GM23248 (cell line): ENCODE measurements at places on chromosomes 5 and 9. TPM values are rescaled to one million over a fixed set of nuclear protein-coding genes. Genes with fewer than 3 reads are reported as not detected.

- DNase-seq = no peak
Observed at GRCh38 chr5:163293836-163294235, 143.6 kb upstream of the CCNG1 start.

DNA sequence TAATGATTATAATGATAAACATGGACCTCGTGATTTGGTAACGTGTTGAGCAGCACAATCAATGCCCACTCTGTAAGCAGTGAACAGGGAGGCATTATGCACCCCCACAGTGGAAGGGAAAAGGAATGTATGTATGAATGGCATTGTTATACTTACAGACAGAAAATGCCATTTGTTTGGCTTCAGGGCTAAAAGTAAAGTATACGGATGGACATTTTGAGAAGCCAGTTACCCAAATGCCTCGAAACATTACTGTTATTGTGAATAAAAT, 260.2 kb upstream of the PPP1R2B start:
- DNase-seq = no peak

DNA sequence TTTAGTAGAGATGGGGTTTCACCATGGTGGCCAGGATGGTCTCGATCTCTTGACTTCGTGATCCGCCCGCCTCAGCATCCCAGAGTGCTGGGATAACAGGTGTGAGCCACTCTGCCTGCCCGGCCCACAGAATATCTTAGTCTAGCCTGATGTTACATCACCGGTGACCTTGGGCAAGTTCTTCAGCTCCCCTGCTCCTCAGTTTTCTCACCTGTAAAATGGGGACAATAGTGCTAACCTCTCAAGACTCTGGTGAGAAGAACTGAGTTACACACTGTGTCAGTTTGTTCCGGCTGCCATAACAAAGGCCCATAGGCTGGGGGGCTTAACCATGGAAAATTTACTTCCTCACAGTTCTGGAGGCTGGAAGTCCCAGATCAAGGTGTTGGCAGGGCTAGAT, 12.5 kb upstream of the HABP4 start:
- DNase-seq = no peak

- no peak for DNase-seq
Observed at GRCh38 chr9:101117161-101117560, 88.6 kb downstream of the PLPPR1 start.

DNA sequence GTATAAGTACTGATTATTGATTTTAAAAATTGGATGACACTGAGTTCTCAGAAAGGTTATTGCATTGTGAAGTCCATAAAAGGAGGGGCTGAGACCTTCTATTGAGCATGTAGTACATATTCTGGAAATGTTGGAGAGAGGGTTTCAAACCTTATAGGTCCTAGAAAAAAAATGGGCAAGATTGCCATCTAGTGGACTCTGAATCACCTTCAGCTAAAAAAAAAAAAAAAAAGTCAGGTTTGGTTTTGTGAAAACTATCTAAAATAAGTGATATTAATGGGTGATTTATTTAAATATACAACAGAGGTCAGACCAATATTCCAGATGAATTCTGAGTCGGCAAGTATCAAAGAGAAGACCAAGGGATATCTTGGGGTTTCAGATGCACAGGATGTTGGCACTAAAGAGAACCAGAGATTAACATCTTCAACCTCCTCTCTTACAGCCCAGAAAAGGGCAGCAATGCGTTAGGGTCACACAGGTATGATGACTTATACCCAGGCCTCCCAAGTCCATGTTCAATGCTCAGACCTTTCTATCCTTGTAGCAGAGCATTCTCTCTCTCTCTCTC, 109.8 kb upstream of the NMUR2 start:
- DNase-seq = peak; percentile 64

DNA sequence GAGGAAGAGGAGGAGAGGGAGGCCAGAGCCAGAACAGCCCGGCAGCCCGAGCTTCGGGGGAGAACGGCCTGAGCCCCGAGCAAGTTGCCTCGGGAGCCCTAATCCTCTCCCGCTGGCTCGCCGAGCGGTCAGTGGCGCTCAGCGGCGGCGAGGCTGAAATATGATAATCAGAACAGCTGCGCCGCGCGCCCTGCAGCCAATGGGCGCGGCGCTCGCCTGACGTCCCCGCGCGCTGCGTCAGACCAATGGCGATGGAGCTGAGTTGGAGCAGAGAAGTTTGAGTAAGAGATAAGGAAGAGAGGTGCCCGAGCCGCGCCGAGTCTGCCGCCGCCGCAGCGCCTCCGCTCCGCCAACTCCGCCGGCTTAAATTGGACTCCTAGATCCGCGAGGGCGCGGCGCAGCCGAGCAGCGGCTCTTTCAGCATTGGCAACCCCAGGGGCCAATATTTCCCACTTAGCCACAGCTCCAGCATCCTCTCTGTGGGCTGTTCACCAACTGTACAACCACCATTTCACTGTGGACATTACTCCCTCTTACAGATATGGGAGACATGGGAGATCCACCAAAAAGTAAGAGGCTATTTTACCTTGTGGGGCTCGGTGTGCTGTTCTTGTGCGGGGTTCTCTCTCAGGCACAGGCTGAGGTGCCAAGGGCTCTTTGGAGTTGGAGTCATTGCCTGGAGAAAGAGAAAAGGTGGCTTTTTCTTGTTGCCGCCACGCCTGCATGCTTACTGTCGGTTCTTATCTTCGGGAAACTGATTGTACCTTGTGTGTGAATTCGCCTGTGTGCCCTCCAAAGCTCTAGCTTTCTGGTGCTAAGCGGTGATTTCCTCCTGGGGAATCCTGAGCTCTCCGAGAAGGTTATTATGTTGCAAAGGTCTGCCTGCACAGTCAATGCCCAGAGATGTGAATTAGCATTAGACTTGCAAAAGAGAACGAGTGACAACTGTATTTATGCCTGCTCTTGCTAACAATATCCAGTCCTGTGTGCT, at the start of gene ISL1:
ISL1 (plus strand) TSS at position 318 of the 991 bp plus-strand sequence; CDS start at position 542, 224 bp downstream.
- DNase-seq = peak; percentile 74

DNA sequence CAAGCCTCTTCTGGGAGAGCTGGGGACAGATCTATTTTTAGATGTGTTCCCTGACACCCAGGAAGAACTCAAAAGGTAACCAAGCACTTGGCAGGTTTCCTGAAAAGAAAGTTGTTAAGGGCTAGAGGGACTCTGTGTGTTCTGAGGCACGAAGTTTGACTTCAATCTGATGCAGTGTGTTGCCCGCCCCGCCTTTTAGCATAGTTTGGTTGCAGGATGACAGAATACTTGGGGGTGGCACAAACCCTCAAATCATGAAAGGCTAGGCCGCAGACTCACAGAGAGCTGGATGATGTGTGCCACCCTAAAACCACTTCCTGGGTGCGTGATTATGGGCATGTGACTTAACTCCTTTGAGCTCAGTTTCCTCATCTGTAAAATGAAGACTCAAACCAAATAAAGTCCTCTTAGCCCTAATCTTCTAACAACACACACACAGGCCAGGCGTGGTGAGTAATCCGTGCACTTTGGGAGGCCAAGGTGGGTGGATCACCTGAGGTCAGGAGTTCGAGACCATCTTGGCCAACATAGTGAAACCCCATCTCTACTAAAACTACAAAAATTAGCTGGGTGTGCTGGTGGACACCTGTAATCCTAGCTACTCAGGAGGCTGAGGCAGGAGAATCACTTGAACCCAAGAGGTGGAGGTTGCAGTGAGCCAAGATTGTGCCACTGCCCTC, 12.8 kb upstream of the NDFIP1 start:
- DNase-seq = peak; percentile 26

DNA sequence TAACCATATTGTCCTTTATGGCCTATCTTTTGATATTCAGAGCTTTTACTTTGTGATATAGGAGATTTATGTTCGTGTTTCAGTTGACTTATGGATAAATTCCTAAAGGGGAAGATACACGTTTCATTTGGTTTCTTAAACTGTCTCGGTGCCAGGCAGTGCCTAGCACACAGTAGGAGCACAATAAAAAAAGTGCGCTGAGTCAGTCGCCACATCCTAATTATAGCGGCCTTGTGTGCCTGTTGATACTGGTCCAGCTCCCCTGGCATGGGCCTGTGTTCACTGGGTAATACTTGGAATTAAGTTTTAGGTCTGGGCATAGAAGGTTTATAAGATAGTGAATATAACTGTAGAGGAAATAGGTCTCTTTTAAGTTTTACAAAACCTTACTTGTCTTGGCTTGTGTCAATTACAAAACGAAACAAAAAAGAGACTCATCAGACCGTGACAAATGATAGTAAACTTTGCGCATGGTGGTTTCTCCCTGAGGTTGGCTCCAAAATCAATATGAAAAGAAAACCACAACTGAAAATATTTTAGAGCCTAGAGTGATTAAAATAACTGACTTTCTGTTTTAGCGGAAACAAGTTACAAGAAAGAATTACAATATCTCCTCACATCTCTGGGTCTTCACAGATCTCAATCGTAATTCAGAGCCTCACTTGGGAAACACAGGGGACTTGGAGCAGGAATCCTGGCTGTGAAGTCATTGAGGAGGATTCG, 84.8 kb downstream of the MVB12B start:
- DNase-seq = peak; percentile 72

GRCh38 chr5:59038798-59039295, 456.0 kb downstream of the RAB3C start:
- peak; percentile 77 for DNase-seq

DNA sequence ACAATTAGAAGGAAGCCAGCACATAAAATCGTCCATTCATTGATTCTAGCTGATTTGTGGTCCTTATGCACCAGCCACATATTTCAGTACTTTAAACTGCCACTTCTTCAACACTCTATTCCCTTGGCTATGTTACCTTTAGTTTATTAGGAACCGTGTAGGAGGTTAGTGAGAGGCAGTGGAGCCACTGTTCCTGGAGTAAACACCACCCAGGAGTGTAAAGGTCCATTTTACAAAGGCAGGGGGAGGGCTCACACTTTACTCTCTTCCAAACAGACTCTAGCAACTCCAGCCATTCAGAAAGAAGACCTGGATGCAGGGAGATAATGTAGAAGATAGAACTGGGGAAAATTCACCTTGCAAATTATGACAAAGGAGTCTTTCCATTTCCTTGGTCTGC, 170.2 kb upstream of the RPS23 start:
- no peak for DNase-seq

GRCh38 chr5:139188558-139189270, 9.5 kb downstream of the SIL1 start:
- no peak for DNase-seq

DNA sequence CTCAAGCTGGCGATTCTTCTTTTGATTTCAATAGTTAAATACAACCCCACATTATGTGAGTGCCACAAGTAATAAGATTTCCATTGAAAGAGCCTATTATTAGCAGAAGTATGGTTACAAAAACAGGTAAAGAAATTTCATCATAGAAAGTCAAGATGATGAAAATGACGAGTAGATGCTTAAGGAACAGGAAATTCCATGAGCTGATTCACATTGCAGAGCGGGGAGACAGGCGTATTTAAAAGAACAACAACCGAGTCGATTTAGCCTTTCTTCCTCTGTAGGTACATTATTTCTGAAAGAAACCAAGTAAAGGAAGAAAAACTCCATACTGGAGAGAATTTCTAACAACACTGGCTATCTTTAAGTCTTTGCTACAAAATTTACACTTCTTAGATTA, 310.4 kb downstream of the SLF1 start:
- peak; percentile 2 for DNase-seq

GRCh38 chr5:110288766-110289511, 437.5 kb downstream of the TMEM232 start:
- peak; percentile 98 for DNase-seq

DNA sequence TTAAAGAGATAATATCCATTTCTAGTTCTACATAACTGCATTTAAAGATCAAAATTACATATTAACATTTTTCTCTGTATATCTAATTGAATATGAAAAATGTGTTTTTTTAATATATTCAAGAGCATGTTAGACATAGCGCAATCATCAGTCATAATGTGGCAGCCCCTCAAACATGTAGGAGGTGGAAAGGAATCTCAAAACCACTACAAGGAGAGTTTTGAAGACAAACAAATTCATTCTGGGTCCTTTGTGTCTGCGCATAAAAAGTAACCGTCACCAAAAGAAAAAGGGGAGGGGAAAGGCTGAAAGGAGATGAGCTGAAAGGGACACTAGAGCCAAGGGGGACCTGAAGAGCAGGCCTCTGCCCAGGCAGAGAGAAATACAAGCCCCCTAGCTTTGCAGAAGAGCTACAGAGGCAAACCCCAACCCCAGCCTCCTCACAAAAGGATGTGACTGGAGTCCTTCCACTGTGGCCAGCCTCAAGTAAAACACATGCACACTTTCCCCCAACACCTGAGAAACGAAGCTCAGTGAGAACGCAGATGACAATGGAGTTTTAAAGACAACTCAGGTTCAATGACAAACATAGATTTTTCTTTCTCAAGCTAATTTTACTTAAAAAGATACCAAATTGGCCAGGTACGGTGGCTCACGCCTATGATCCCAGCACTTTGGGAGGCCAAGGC, 62.0 kb downstream of the MAPKAP1 start:
- DNase-seq = no peak

GRCh38 chr9:99811598-99812383, 9.9 kb upstream of the NR4A3 start:
- DNase-seq = no peak

DNA sequence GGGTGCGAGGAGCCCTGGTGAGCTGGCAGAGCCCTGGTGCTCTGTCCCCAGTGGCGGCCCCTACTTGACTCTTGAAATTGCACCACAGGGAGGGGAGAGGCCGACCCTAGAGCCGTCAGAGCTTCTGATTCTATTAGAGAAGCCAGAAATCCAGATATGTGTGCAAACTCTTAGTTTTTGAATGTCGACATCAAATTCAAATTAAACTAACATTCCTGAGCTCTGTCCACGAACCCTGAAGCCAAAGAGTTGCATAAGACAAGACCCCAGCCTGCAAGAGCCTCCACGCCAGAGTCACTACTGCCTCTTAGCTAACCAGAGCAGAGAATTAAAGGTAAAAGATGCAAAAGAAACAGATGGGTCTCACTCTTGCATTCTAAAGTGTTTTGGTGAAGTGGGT, 29.8 kb upstream of the MSX2 start:
- no peak for DNase-seq

DNA sequence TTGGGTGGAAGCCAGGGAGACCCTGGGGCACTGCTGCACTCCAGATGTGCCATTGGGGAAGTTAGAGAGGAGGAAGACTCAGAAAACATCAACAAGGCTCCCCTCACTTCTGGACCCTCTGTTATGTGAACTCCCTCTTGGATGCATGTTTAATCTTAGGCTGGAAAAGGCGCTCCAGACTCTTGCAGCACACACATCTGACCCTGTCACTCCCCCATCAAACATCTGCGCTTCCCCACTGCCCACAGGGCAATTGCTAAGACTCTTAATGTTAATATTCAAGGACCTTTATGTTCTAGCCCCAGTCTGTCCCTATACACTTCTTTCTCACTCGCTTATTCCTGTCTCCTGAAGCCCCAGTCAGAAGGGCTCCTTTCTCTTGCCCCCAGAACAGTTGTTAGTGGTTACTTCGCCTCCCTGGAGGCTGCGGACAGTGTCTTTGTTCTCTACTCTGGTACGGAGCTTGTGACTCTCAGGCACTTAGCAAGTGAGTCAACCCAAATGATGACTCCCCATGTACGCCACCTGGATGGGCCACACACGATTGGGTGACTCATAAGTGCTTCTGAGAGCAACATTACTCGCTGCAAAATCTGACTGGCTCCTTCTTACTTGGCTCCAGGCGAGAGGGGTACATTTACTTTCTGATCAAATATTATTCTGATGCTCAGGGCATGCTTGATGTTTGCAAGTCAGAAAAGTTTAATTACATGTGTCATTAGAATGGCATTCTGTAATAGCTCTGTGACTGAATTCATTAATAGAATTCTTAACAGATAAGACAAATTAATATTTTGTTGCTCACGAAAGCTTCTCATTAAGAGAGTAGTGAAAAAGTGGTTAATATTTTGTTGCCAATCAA, 193.6 kb downstream of the HSPA4 start:
- peak; percentile 93 for DNase-seq

Gene LCN1
- not detected in 2 replicates for total RNA-seq

Gene C1QTNF2
- total RNA-seq = 0.22 TPM in 1 of 2 replicates, not detected in the other

Gene FBXL7
- 7.5 and 8.7 TPM in 2 replicates for total RNA-seq

Gene F2RL1
- 1.4 and 2.7 TPM in 2 replicates for total RNA-seq

Gene PCDHB14
- total RNA-seq = 2.1 and 4.3 TPM in 2 replicates

Gene LCNL1
- total RNA-seq = not detected in 2 replicates
